ENCODE measurements at places on chromosomes 6 and 20.

DNA sequence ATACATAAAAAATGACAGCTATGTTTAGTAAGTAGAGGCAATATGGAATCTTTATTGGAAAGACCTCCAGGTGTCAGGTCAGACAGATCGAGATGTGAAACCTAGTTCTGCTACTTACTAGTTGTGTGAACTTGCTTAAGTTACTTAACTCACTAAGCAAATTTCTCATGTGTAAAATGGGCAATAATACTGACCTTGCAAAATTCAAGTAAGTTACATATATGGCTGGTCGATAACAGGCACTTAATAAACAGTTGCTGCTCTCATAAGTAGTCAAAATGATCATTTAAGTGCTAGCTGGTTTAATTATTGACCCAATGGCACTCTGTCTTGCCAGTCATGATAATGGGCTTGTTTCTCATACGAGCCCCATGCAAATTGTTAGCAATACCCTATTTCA is 46.0 kb downstream of the VGLL2 start:
- no peak for DNase-seq

DNA sequence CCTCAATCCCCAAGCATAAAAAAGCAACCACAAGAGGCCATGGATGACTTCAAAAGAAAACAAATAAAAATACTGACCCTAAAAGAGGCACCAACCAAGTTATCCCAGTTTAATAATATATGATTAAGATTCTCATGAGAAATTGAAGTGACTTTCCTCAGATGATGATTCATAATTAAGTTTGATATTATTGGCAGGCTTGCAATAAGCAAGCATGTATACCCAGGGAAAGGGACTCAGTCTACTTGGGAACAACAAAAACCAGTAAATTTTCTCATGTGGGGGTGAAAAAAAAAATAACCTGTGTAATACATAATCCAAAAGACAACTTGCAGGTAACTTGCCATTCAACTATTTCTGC is 19.6 kb downstream of the JAG1 start:
- DNase-seq: no peak

DNA sequence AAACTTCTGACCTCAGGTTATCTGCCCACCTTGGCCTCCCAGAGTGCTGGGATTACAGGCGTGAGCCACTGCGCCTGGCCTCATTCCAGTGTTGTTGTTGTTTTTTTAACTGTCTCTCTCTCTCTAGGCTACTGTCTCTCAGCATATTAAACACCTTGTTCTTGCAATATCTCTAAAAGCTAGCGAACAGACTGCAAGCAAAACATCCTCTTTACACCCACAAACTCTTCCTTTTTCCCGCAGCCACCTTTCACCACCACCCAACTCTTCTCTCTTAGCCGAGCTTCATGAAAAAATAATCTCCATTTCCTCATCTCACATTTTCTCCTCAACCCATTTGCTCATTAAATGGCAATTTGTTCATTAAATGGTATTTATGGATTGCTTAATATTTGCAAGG is 45.5 kb downstream of the SGK1 start:
- no peak for DNase-seq

- DNase-seq: no peak
Measured at GRCh38 chr6:93849857-93850256, 430.5 kb upstream of the EPHA7 start.

DNA sequence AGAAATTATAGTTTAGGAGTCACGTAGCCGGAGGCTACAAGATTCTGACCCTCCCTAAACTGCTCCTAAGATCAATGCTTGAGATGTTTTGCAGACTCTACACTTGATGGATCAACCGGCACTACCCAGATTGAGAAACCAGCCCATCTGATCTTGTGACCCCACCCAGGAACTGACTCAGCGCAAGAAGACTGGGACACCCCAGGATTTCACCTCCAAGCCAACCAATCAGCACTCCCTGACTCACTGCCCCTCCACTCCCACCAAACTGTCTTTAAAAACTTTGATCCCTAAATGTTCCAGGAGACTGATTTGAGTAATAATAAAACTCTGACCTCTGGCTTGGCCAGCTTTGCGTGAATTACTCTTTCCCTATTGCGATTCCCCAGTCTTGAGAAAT is 99.8 kb downstream of the OPRM1 start:
- no peak for DNase-seq

GRCh38 chr6:142692942-142693341 is 252.0 kb downstream of the HIVEP2 start:
- no peak for DNase-seq

GRCh38 chr6:88992741-88993552 is 29.5 kb upstream of the RNGTT start:
- no peak for DNase-seq

- DNase-seq: no peak
Measured at GRCh38 chr20:35503281-35503680, 26.2 kb downstream of the C20orf173 start.

DNA sequence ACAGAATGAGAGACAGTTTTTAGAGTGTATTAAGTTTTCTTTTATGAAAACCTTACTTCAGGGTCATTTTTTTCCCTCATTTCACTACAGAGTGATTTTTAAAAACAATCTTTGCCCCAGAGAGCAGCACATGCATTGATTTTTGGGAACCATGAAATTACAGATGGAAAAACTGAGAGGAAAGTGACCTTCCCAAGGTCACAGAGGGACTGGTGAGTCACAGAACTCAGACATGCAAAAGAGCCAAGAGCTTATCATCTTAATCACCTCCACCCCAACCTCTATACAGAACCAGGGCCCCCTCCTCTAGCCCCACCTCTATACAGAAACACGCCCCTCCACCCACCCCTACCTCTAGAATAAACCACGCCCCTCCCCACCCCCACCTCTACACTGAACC is 10.7 kb downstream of the PXMP4 start:
- no peak for DNase-seq

DNA sequence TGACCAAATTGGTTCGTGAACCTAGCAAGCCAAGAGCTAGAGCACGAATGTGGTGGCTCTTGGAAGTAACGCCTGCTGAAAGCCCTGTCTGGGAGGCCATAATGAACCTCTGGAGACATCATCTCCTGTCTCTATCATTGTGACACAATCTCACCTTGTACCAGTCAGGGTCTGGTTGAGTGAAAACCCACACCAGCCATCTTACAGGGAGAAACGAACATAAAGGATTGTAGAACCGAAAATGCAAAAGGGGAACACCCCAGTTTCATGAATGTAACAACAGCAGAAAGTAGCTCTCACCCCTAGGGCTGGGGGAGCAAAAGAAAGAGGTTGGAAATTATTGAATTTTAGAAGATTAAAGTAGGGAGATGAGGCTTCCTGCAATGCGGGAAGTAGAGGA is 50.9 kb upstream of the TAB2 start:
- DNase-seq: no peak

DNA sequence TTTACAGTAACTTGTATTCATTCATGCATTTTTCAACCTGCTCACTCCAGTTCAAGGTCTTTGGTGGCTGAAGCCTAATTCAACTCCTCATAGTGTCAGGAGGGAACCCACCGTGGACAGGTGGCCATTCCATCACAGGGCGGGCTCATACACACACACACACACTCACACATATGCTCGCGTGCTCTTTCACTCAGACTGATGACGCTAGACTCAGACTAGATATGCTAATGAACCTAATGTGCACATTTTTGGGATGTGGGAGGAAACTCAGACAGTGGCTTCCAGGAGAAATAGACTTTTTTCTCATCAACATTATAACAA is 56.7 kb downstream of the TRIM27 start:
- no peak for DNase-seq

- no peak for DNase-seq
Measured at GRCh38 chr6:71287038-71287437, 1.6 kb upstream of the OGFRL1 start.

- no peak for DNase-seq
Measured at GRCh38 chr6:8079126-8079525, 14.9 kb upstream of the BLOC1S5 start.

- no peak for DNase-seq
Measured at GRCh38 chr6:13375360-13375878, 47.1 kb upstream of the TBC1D7 start.

- no peak for DNase-seq
Measured at GRCh38 chr6:127402890-127403617, 56.1 kb downstream of the KIAA0408 start.

GRCh38 chr20:19625426-19625825 is 132.6 kb upstream of the RIN2 start:
- no peak for DNase-seq

DNA sequence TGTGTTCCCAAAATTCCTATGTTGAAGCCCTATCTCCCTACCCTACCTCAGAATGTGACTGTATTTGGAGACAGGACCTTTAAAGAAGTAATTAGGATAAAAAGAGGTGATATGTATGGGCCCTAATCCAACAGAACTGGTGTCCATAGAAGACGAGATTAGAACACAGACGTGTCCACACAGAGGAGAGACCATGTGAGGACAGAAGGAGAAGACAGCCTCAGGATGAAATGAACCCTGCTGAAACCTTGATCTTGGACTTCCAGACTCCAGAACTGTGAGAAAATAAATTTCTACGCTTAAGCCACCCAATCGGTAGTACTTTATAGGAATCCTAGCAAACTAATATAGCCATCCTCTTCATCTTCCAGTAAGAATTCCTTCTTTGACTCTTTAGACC is 35.7 kb downstream of the TRAF3IP2 start:
- no peak for DNase-seq

DNA sequence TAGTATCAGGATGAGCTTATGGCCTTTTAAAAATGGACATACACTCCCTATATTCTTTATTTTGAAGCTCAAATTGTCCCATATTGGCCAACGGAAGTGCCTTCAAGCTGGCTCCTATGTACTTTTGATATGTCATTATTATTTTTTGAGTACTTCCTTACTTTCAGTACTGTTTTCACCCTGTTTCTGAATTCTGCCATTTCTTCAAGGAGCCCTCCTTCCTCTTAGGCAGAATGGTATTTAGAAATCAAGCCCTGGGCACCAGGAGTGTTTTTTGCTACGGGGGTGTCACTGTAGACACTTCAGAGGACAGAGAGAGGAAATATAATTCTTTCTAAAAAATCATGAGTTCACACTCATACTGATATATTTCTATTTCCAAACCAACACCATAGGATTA is 5.5 kb upstream of the MYLK4 start:
- DNase-seq: no peak

DNA sequence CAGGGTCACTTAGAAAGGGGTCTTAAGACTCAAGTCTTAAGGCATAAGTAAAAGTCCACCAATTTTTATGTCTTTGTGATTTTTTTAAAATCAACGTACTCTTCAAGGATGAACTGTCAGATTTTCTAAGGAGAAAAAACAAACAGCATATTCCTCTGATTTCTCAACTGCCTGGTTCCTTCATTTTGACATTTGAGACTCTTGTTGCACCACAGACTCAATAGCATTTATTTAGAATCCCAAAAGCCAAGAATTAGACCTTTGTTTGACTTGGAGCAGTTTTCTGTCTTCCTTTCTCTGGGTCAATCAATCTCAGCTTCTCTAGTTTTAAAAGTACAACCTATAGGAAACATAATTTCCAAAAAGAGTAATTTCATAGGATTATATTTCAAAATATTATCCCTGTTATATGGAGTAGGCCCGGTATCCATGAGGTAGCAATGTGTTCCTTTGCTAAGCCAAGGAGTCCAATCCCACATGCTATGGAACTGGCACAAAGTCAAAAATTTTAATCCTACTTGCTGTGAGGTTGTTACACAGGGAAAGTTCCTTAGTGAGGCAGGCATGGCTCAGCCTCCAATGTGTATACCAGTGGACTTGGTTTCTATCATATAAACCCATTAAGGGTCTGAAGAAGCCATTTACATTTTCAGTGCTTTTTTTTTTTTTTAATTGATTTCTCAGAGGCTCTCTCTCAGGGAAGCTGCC is 405.7 kb downstream of the KIF16B start:
- no peak for DNase-seq

GRCh38 chr6:132465530-132466485 is 47.1 kb downstream of the STX7 start:
- no peak for DNase-seq

DNA sequence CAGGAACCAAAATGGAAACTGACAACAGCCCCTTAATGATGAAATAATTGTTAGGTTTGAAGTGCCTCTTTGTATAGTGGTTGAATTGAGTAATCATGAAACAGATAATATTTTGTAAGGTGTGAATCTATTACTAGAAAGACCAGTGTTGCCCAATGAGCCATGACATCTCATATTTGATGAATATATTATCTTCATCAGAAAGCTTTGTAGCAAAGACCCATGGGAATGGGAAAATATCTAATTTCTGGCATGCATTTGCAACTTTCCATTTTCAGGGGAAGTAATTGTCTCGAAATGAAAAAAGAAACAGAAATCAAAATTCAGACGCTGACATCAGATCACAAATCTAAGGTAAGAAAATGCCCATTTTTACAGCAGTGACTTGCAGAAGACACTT is 57.3 kb upstream of the LAMP5 start:
- DNase-seq: no peak

- DNase-seq: peak; percentile 11
Measured at GRCh38 chr6:7541175-7542064, at the start of gene DSP. TSS of gene DSP (plus strand) at chr6:7541671. CDS start at chr6:7541916, 245 bp downstream.

- DNase-seq: no peak
Measured at GRCh38 chr20:57008217-57008616, 258.2 kb downstream of the BMP7 start.

- DNase-seq: no peak
Measured at GRCh38 chr6:5869261-5869660, 137.5 kb downstream of the NRN1 start.

GRCh38 chr6:139109558-139109957 is 25.3 kb upstream of the HECA start:
- DNase-seq: no peak

DNA sequence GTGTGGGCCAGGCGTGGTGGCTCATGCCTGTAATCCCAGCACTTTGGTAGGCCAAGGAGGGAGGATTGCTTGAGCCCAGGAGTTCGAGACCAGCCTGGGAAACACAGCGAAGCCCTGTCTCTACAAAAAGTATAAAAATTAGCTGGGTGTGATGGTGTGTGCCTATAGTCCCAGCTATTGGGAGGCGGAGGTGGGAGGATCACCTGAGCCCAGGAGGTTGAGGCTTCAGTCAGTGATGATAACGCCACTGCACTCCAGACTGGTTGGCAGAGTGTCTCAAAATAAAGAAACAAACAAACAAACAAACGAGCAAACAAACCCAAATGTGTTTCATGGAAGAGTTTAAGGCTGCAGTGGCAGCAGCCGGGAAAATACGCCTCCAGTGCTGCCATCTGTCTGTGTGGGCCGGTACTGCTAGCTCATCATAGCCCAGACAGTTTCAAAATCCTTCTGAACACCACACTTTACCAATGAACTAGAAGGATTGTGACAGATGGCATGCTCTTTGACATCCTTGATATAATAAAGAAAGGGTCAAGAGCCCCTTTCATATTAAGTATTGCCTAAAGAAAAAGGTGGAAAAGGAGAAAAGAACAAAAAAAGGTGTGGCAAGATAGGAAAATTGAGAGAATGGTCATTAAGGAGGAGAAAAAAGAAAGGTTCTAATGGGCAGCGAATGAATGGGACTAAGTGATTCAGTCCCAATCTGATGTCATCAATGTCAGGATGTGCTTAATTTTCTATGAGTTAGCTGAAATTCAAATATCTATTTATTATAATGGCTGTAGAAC is 298.6 kb downstream of the SYNE1 start:
- no peak for DNase-seq

- no peak for DNase-seq
Measured at GRCh38 chr20:31936420-31936819, 15.4 kb downstream of the PDRG1 start.

- DNase-seq: no peak
Measured at GRCh38 chr20:17501701-17502100, 29.5 kb downstream of the BFSP1 start.
